ENCODE measurements at places on chromosomes 5 and 9. TPM values are rescaled to one million over a fixed set of nuclear protein-coding genes. Genes with fewer than 3 reads are reported as not detected.

DNA sequence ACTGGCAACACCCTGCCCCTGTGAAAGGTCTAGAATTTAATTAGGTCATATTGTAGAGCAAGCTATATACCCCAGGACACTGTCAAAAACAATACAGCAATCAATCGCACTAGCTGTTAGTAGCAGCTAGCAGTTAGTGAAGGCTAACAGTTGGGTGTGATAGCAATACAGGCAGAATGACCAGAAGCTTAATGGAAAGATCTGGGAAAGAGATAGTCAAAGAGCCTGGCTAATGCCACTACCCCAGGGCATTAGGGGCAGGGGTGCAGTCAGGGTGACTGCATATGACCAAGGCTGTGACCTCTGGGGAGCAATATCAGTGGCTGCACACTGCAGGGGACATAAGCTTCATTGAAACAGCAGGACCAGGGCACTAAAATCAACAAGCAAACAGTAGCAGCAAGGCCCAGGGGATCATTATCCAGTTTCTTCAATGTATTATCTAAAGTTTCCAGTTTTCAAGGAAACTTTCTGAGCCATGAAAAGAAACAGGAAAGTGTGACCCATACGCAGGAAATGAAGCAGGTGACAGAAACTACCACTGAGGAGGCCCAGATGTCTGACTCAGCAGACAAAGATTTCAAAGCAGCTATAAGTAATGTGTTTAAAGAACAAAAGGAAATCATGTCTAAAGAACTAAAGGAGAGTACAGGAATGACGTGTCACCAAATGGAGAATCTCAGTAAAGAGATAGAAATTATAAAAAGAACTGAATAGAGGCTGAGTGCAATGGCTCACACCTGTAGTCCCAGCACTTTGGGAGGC, 82.4 kb downstream of the ZNF354C start:
- DNase-seq, result peak; percentile 3

PGM5 gene
- total RNA-seq, result 1.4 TPM

DNA sequence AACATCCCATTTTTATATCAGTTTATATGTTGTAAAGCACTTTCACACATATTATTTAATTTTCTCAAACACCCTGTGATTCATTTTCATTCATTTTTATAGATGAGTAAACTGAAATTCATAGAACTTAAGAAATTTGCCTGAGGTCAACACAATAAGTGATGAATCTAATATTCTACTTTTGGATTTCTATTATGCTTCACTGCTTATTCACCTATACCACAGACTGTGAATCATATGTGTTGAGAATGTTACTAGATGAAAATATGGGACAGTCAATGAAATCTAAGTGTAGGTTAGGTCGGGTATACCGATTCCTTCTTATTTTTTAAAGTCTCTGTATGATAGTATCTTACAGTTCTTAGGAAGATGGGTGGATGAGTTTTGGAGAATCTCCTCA, 24.8 kb downstream of the CDC37L1 start:
- DNase-seq, result no peak

INSL4 gene
- not detected for total RNA-seq

GRCh38 chr5:1174122-1174936, 27.1 kb upstream of the SLC6A19 start:
- peak; percentile 34 for DNase-seq

DNA sequence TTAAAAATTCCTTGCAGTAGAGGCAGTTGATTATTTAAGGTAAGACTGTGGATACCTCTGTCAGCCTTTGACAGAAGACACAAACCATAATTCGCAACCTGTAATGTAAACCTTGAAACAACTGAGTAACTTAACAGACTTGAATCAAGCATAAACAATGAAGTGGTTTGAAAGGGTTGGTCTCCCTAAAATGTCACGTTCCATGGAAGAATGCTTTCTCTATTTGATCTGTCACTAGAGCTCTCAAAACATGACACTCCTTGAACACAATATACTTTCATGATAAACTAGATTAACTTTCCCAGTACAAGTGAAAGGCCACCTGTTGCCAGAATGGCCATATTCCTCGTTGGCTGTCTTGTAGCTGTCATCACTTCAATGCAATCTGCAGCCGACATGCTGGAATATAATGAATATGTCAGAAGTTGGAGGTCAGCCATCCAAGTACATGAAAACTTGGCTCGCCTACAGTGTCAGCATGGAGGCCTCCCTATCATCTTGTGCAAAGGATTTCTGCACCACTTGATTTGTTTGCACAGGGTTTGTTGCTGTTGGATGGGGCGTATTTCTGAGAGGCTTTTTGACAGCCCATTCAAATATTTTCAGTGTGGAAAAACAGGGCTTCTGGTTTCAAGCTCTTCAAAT, 228.0 kb downstream of the TLE4 start:
- no peak for DNase-seq

GRCh38 chr9:121699571-121700164, 48.2 kb downstream of the DAB2IP start:
- no peak for DNase-seq

DNA sequence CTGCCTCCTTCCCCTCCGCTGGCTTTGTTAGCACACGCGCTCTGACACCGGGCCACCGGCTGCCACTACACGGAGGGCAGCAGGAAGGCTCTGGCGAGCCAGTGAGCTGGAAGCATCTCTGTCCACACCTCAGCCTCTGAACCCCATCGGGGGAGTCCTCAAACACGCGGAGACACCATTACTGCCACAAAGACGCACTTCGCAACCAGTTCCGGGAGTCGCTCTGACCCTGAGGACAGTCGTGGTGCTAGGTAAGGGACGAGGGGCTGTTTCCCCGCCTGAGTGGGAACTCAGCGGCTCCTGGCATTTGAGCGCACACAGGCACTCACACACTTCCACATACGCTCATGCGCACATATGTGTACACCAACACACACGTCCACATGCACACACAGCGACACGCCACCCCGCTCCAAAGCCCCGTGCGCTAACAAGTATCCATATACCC, 160.0 kb downstream of the C9orf152 start:
- DNase-seq, result no peak

DNA sequence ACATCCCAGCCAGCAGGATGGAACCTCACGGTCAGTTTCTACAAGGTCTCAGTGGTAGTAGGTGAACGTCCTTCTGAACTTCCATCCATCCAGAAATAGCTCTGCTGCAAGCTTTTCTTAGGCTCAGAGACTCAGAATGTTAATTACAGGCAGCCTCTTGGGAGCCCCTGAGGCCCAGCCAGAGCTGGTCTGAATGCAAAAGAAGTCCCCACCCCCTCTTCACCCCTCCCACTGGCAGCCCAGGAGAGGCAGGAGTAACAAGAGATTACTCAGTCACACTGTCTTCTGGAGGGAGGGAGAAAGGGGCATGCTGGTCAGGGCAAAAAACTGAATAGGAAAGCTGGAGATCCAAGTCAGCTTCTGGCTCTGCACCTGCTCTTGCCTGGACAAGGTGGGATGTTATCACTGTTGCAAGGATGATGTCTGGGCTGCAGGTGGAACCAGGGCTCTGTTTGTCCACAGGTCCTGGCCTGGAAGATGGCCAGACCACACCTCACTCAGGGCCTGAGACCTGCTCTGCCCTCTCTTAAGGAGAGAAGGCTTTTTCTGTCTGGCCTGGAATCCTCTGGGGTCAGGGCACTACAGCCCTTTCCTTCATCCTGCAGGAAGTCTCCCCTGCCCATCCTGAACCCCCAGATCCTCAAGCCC, 9.1 kb downstream of the ENHO start:
- DNase-seq, result no peak

SHOC1 gene
- not detected for total RNA-seq

DNA sequence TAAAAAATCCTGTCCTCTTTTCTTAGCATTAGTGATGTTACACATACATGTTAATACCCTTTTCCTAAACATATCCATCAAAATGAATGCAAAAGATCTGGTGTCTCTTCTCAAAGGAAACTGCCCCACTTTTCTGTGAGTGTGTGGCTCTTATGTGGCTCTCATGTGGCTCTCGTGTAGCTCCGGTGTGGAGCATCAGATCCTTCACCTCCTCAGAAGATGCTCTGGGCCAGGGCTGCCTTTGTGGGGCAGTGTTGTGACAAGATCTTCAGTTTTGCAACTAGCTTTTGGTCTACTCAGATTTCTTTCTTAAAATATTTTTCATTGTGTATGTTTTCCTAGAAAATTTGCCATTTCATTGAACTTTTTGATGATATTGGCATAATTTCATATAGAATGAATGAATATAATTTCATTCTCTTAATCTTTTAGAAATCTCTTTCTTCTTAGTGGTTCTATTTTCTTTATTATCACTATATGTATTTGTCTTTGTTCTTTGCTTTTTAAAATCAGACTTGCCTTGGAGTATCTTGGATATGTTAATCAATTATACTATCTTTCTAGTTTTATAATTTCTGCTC, 19.4 kb downstream of the GARNL3 start:
- DNase-seq, result no peak

GRCh38 chr5:14267166-14267838, 124.2 kb downstream of the TRIO start:
- no peak for DNase-seq

DNA sequence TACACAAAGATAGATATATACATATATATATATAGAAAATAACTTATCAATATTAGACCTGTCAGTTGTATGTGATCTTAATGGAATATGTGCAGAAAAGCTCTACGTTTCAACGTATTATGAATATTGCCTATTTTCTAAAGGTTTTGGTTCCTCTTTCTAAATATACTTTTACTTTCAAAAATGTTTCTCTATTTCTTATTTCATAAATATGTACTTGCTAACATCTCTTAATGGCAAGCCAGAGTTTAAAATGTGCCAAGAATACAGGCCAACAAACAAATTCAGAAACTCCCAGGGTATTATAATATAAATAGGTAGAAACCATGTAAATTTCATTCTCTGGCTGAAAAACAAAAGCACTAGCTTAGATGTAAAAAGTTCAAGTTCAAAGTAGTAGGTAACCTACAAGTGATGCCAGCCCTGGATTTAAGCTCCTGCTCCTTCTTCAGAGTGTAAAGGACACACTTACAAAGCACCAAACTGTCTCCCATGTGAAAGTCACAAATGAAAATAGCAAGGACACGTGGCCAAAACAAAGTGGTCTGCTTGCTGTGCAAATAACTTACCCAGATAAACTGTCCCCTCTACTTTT, 685.1 kb upstream of the DMAC1 start:
- no peak for DNase-seq

SPINK13 gene
- total RNA-seq, result not detected

SLC36A3 gene
- total RNA-seq, result not detected

GRCh38 chr9:6051511-6051950, 36.1 kb upstream of the RANBP6 start:
- no peak for DNase-seq

DNA sequence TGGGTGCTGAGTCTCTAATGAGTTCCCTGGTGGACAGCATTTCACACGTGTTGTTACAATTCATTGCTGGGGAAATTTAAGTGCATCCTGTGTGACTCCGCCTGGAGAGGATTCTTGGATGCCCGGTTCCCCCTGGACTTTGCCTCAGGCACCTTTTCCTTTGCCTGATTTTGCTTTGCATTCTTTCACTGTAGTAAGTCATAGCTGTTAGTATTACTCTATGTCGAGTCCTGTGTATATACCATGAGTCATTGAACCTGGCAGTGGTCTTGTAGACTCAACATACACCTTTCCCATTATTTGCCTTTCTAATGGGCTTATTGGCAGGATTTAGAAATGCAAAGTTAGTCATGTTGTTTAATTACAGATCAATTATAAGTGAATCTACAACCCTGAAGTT, 81.9 kb upstream of the DHFR start:
- no peak for DNase-seq

GRCh38 chr9:69307446-69308205, 17.4 kb upstream of the ENTREP1 start:
- DNase-seq, result no peak

TSSK1B gene
- not detected for total RNA-seq

AK3 gene
- 63.6 TPM for total RNA-seq

CDHR2 gene
- total RNA-seq, result not detected

ZNF462 gene
- total RNA-seq, result 13.7 TPM

DNA sequence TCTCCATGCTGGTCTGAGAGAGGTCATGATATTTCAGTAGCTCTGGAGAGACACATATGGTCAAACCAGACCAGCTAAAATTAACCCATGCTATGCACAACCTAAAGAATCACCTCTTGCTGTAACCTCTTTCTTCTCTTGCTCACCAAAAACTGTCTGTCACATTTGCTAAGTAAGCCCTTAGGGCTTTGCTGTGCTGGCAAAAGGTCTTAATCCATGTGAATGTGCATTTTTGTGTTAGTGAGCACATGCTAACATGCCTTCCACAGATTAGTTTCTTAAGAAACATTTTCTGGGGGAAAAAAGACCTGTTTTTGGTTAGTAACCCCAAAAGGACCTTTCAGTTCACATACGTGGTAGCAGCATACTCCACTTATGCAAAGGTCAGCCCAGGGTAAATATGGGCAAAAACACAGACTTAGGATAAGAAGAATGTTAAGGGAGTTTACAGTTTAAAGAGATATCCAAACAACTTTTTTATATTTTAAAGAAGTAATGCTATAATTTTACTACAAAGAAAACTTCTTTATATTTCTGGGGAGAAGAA, 124.2 kb upstream of the CCDC152 start:
- DNase-seq, result no peak

DNA sequence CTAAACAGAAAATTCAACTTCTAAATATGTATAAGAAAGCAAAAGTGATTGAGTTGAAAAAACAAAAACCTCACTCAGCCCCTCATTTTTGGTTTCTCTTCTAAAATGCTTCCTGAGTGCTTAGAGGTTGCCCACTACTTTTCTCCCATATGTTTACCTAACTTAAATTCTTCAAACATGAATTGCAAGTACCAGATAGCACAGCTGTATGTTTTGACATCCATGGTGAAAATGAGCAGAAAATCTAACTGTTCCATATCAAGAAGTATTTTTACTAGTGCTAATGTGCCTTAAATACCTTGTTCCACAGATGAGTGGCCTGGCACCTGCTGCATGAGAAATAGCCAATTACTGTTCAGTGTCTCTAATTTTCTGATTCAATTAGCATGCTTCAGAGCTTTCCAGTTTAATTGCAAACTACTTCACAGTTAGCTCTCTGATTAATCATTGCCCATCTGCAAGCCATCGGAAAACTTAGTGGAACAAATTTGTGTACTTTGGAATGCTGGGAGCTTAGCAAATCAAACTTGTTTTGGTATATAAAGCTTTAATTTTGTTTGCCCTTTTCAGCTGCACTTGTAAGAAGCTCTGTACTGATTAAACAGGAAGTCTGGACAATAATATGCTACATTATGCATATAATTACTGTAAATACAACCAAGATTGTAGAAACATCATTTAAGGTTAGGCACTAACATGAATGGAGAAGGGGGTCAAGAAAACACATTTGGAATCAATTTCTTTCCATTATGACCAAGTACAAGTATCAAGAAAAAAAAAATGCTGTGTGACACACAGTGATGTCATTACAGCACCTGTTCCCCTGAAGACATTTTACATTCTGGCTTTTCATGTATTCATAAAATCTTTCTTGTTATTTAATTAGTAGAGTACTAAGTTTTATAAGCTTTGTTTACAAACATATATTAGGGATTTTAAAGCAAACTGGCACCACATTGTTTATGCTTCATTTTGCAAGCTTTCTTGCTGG, 65.6 kb downstream of the POU5F2 start:
- no peak for DNase-seq

GRCh38 chr9:104608336-104608735, 2.9 kb upstream of the OR13C2 start:
- DNase-seq, result no peak

MEF2C gene
- total RNA-seq, result 36.9 TPM
